Tongue (tissue), 3 donors: ENCODE measurements at places on chromosomes 3 and 15. TPM values are rescaled to one million over a fixed set of nuclear protein-coding genes. Genes with fewer than 3 reads are reported as not detected.

ZNF860 gene
- total RNA-seq, result 1.9 TPM

GPR176 gene
- 4.1 TPM for total RNA-seq

SETMAR gene
- total RNA-seq, result 14.7 TPM

HESX1 gene
- total RNA-seq, result 1.5 TPM

PIERCE2 gene
- total RNA-seq, result not detected

GOLGA8K gene
- not detected for total RNA-seq

COL8A1 gene
- 22.4 TPM for total RNA-seq
